ENCODE measurements at places on chromosomes 7 and 10.

DNA sequence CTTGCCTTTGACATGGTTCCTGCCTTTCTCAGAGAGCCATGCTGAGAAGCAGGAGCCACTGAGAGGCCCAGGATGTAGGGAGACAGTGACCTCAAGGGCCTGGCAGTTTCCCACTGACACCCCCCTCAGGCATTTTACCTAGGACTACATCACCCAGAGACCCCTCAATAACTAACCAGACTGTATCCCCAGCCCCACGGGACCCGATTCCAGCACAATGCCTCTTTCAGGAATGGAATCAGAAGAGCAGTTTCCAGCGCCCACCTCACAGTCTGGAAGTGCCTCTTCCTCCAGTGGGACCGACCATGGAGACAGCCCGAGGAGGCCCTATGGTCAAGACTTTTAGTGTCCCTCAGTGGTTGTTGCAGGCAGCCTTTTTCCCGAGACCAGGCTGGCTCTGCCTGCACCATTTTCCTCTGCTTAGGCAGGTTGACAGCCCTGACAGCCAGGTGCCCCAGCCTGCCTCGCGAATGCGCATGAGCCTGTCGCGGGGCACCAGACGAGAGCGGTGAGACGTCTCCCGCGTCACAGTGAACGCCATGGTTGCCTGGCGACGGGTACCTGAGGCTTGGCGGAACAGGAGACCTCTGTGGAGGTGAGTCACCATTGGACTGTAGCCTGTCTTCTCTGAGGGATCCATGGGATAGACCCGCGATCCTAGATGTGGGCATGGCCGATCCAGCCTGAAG, 28.4 kb upstream of the ZNF273 start:
- no peak for DNase-seq

- no peak for DNase-seq
These were observed 69.6 kb upstream of the CDK1 start for GRCh38 chr10:60708666-60709065.

- no peak for DNase-seq
These were observed 154.3 kb downstream of the ELAPOR2 start for GRCh38 chr7:86904949-86905834.

DNA sequence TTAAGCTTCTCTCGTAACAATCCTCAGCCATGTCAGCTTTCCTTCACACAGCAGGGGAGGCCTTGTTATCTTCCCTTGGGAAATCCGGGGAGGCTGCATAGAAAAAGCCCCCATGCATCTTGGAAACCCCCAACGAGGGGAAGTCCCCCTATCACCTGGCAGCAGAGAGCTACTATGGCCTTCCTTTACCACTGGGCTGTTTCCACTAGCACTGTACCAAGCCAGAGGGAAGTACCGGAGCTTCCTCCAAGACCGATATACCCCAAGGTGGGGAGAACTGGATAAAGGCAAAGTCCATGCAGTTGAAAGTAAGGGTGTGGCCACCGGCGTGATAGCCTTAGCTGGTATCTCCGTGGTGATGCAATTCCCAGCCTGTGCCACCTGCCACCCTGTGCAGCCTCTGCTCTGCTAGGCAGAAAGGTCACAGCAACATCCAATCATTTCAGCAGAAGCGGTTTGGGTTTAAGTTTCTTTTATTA, 4.4 kb upstream of the CLIP2 start:
- DNase-seq: no peak

GRCh38 chr7:83921941-83922607, 272.5 kb downstream of the SEMA3A start:
- no peak for DNase-seq

DNA sequence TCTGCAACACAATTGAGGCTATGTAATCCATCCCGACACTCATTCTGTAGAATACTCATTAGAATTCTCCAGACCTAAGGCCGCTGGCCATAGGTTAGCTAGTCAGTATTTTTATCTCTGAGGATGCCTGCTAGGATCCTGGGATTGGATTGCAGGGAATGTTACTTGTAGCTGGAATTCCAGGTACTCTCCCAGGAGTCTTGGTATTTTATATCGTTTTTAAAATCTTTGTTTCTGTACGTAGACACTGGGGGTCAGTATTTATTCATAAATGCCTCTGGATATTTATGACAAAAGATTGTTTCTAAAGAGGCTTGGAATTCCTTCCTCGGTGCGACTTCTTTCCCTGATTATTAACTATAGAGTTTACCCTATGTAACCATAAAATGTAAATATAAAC, 40.1 kb downstream of the BPGM start:
- no peak for DNase-seq

- DNase-seq: no peak
These were observed 142.9 kb upstream of the PCGF5 start for GRCh38 chr10:91077549-91078071.

DNA sequence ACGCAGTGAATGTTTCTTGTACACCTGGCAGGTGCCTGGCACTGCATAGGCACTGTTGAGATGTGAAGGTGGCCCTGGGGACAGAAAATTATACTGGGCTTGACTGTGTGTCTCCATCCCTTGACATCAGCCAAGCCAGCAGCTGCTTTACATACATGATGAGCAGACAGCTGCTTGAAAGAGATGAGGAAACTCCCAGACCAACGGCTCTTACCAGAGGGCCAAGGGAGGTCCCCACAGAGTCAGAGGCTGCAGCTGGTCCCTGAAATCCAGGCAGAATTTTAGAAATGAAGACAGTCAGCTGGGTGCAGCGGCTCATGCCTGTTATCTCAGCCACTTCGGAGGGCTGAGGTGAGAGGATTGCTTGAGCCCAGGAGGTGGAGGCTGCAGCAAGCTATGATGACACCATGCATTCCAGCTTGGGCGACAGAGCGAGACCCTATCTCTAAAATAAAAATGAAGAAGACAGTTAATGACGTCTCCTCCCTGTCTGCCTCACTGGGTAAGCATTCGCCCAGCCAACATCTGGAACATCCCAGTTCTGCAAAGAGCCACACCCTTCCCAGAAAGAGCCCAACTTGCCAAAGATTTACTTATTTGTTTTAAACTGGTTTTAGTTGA, 17.6 kb downstream of the LIMK1 start:
- no peak for DNase-seq

DNA sequence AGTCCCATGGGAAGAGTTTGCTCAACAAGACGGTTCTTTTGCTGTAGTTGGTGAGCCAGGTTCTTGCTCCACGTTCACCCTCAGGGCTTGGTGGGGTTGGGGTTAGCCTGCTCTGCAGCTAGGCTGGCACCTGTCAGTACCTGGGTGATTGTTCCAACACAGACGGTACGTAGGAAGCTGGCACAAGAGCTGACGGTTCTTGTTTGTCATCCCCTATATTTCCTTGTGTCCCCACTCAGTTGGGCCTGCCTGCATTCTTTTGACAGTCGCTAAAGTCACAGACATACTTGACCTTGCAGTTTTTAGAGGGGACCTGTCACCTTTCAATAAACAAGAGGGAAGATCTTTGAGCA, 40.2 kb upstream of the SYPL1 start:
- DNase-seq: no peak

DNA sequence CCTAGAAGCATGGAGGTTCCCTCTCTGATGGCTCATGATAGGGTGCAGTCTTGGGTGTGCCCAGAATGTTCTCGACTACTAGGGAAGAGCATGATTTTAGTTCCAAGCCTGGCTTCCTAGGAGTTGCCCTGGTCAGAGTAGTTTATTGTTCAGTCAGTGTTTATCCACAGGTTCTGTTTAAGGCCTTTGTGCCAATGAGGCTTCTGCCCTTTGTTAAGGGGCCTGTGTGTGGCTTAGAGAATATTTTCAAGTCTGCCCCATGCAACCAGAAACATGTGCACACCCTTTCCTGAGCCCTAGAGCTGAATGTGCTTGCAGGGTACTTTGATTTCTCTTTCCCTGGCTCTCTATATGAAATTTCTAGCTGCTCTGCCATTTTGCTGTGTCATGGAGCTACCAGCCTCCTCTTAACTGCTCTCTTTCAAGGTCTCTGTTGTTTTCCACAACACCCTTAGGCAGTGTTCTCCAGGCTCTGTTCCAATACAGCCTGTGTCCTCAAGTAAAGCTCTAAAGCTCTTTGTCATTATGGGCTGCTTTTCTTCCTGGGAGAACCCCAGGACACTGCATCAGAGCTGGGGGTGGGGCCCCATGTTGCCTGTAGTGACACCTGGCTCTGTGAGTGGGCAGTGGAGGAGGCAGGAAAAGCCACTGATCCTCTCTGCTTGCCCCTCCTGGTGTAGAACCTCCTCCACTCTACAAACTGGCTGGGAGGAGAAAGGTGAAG, 34.1 kb upstream of the TSPAN33 start:
- no peak for DNase-seq

- no peak for DNase-seq
These were observed 16.8 kb upstream of the CHCHD1 start for GRCh38 chr10:73765066-73765465.

DNA sequence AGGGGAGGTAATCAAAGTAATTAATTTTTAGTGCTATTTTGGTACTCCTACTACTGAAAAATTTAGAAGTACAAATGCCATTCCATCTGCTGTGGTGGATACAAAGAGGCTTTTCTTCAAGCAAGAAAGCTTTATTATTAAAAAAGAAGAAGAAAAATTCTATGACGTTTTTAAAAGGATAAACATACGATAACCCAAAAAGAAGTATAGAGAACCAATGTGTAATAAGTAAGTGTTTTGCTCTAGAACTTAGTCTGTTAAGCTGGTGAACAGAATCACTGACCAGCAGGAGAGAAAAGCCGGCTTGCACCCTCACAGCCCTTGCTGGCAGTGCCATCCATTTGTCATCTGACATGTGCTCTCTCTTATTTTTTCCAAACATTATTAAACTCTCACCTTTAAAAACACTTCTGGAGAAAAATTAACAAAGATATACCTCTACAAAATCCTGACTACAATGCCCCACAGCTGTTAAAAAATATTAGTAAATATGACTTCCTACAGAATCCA, 81.5 kb downstream of the SRPK2 start:
- no peak for DNase-seq

- no peak for DNase-seq
These were observed 59.3 kb downstream of the OSBPL3 start for GRCh38 chr7:24920451-24921361.

DNA sequence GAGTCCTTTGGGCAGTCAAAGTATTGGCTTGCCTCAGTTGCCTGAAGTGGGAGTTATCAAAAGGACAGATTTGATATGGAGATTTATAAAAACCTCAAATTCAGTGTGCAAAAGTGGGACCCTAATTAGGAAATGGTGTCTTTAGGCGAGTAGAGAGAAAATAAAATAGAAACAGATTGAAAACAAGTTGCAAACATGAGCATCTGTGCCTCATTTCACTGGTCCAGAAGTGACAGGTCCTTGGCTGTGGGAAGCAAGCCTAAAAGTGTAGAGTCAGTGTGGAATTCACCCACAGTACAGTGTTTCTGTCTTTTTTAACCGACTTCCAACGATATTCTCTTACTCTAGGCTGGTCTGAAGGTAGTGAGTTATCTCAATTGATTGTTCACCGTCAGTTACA, 51.2 kb downstream of the ST8SIA6 start:
- DNase-seq: no peak

DNA sequence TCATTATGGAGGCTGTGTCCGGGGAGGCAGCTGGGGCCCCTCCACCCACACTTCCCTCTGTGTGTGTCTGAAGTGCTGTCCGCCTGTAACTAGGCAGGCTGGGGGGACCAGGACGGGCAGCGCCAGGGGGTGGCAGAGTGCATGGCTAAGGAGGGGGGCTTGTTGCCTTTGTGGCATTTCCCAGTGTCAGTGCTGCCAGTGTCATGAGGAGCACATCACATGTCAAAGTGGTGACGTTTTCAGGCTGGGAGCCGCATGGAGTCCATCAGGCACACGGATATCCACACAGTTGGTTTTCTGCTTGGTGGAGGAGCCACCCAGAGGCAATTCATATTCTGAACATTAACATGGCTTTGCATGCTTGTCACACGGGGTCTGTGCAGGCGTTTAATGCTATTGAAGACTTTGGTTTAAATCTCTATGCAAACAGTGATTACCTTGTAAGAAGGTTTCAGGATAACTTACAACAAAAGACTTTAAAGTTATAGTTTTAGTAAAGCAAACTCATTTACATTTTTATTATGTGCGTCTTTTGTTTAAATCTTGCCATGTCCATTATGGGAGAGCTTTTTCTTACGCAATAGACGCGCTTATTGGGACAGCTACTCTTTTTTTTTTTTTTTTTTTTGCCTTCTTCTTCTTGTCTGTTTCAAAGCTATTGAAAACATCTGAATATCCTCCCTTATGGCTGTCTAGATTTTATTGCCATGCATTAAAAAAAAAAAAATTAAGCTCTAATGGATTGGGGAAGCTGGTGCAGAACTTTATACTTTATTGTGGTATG, 52.9 kb downstream of the C10orf67 start:
- DNase-seq: no peak

- no peak for DNase-seq
These were observed 4.4 kb downstream of the SHTN1 start for GRCh38 chr10:117000580-117000979.

- DNase-seq: no peak
These were observed 874.6 kb downstream of the LRMDA start for GRCh38 chr10:76305930-76306615.

DNA sequence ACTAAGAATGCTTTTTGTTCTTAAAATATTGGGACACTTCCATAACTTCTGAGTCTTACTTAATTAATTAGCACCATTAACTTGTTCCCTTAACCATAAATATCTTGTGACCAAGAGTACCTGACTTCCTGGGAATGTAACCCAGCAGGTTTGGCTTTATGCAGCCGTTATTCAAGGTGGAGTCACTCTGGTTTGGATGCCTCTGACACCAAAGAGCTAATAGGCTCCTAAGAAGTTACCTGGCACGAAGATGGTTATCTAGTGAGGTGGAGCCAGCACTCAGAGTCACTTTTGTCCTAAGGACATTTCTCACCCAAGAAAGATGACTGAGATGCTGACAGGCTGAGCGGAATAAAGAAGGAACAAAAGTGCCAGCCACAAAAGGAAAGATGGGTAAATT, 172.3 kb downstream of the C1GALT1 start:
- no peak for DNase-seq

GRCh38 chr10:106182542-106182941, 982.0 kb downstream of the SORCS1 start:
- no peak for DNase-seq

DNA sequence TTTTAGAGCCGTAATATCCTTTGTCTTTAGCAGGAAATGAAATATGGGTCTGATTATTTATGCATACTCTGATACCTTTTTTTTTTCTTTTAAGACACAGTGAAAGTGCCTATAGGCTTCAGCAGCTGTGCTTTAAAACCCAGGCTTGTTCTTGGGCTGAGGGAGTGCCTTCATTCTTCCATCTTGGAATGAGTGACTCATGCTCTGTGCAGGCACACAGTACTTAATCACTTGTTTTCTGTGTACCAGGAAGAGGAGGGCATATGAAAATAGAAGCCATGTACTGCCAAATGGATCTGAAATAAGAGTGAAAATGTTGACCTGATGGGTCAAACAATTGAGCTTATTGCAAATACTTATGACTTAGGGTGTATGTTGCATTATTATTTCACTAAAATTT, 12.0 kb downstream of the INPP5F start:
- no peak for DNase-seq

GRCh38 chr10:130354573-130354954, 218.4 kb downstream of the GLRX3 start:
- DNase-seq: no peak

GRCh38 chr7:158933468-158934139, 77.2 kb downstream of the DYNC2I1 start:
- no peak for DNase-seq

GRCh38 chr10:30114401-30114800, 55.0 kb upstream of the JCAD start:
- DNase-seq: no peak
